HT1080 (cell line): ENCODE measurements at places on chromosomes 4 and X.

DNA sequence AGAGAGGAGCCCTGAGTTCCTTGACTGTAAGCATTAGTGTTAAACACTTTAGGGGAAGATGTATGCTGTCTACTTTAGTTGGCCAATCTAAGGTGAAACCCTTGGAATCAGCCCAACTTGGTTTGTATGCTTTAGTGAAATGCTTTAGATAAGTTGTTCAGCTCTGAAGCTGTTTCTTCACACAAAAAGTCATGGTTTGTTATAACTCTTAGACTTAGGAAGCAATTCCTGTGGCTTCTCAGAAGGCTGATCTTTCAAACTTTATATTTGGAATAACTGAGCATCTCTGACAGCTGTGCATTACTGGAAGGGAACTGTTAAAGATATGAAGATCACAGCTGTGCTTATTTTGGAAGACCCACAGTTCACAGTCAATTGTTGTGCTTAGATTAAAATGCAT, 714.1 kb downstream of the FAT4 start:
- DNase-seq = no peak

- DNase-seq = no peak
These were observed 105.6 kb downstream of the NEUROG2 start for GRCh38 chr4:112410364-112410763.

GRCh38 chr4:185700630-185701029, 111.4 kb downstream of the SORBS2 start:
- no peak for DNase-seq

DNA sequence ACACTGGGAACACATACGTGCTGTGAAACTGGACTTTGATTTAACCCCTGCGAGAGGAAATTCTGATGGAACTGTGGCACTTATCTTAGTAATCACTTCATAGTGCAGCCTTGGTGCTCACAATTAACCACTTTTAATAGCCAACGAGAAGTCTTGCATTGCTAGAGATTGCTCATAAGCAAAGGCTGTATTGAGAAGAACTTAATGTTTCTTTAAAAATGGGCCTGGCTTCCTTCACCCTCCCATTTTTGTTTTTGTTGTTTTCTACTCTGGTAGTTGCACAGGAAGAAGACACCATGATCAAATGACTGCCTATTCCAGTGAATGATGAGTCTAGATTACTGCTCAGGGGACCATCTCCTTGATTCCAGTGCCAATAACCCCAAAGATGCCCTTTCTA, 52.5 kb upstream of the NKAP start:
- no peak for DNase-seq

DNA sequence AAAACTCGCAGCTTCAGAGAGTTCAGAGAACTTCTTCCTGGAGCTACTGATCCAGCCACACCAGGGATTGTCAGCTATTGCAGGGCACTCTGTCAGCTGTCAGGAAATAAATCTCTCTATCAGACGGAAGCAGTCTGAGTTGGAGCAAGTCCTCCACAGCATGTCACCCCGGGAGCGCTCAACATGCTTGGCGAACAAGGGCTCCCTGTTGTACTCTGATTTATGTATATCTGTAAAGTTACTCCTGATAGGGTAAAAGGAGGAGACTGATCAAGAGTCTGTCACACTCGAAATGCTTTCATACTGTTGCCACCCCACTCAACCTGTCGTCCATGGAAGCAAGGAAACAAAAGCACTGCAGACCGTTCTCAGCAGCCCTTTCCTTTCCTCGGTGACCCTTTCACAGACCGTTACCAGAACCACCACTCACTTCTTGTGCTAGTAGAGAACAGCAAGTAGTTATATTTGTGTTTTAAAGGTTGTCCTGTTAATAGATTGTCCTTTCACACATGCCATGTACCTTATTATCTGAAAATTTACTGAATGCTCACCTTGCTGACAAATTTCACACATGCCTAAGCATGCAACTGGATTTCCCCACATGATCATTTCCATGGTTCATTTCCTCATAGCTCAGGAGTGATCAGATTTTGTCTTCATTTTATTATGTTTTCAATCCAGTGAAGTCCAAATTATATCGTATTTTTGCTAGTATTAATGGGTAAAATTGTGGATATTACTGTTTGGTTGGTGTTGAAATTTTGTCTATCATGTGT, 2108.9 kb upstream of the TENM3 start:
- no peak for DNase-seq

DNA sequence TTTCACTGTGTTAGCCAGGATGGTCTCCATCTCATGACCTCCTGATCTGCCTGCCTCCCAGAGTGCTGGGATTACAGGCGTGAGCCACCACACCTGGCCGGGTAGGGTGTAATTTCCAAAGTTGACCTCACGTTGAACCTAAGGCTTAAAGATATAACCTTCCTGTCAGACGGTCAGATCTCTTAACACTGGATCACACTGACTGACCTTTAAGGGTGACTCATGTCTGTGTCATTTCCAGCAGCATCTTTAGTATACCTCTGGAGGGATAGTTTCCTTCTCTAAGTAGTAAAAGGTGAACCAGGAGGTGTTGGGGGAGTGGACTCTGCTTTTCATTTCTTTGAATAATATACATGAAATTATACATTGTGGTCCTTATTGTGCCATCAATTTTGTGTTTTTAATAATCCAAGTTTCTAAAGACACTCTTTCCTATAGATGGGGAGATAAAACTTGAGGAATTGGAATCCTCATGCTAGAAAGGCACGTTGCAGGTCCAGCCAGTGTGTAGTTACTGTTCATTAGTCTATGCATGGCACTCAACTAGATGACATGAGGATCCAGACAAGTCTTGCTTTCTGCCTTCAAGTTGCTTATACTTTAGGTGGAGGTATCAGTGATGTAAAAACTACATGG, 45.7 kb downstream of the ARHGAP10 start:
- DNase-seq = peak; percentile 62

- DNase-seq = no peak
These were observed 40.2 kb upstream of the TMEM154 start for GRCh38 chr4:152719801-152720556.

- DNase-seq = no peak
These were observed 27.3 kb upstream of the CHRNA9 start for GRCh38 chr4:40307627-40308497.

DNA sequence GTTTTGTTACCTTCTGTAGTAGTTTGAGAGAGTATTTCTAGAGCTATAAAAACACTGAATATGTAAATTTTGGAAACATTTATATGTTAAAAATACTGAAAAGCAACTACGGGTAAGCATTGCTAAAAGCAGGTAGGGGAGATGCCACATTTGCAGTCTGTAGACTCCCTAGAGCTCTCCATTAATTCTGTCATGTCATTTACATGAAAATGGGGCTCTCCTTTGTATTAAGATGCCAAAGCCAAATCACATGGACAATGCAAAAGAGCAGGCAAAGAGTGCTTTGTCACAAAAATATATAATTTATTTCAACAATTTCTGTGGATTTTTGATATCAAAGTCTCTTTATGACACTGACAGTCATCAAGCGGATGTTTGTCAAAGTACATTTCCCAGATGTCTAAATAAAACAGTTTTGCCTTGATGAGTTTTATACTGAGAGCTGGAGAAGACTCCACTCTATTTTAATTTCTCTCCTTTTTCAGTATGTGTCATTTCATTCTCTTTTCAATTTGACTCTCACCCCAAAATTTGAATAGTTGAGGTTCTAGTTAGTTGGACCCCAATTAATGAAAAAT, 51.8 kb downstream of the LDB2 start:
- no peak for DNase-seq

DNA sequence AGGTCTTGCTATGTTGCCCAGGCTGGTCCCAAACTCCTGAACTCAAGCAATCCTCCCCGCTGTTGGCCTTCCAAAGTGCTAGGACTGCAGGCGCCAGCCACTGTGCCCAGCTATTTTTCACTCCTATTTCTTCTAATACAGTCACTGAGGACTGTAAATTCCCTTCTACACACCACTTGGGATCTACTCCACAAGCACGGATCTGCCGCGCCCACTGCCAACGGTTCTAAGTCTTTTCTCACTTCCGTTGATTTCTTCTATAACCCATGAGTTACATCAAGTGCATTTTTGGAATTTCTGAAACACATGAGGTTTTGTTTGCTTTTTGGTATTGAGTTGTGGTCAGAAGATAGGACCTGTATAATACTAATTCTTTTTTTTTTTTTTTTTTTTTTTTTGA, 48.6 kb downstream of the FAM53A start:
- DNase-seq = peak; percentile 28

DNA sequence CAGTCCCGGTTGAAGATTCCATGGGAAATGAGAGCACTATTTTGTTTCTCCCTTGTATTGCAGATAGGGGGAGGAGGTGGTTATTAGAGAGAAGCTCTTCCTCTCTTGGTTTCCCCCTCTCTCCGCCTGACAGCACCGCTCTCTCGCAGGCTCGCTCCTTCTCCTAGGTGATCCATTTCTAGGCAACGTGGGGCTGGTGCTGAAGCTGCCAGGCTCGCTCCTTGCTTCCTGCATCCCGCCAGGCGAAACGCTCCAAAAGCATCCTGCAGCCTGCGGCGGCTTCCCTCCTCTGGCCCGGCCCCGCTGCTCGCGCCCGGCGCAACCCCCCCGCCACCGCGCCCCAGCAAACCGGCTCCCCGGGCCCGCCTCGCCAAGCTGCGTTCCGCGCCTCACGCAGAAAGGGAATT, at the start of gene GRID2:
Gene GRID2 (plus strand): TSS at position 346 of the 407 bp plus-strand sequence.
- no peak for DNase-seq

DNA sequence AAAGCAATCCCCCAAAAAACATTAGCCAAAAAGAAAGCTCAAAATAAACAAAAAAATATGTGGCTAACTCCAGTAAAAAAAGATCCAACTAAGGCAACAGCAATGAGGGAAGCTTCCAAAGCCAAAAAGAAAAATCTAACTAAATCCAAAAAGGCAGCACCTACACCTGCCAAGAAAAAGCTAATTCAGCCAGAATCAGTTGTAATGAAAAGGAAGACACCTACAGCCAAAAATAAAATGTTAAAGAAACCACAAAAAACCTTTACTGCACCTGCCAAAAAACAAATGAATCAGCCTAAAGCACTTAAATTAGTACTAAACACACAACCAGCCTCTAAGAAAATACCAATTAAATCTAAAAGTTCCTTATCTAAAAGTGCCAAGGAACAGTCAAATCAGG, 37.2 kb upstream of the CABS1 start:
- no peak for DNase-seq

- no peak for DNase-seq
These were observed 106.1 kb upstream of the TMEM150C start for GRCh38 chr4:82667761-82668480.

GRCh38 chr4:138716559-138717335, 298.8 kb upstream of the NOCT start:
- DNase-seq = no peak

GRCh38 chrX:69203638-69204037, 38.4 kb upstream of the PJA1 start:
- no peak for DNase-seq

- DNase-seq = no peak
These were observed 105.3 kb downstream of the CPZ start for GRCh38 chr4:8697826-8698225.

DNA sequence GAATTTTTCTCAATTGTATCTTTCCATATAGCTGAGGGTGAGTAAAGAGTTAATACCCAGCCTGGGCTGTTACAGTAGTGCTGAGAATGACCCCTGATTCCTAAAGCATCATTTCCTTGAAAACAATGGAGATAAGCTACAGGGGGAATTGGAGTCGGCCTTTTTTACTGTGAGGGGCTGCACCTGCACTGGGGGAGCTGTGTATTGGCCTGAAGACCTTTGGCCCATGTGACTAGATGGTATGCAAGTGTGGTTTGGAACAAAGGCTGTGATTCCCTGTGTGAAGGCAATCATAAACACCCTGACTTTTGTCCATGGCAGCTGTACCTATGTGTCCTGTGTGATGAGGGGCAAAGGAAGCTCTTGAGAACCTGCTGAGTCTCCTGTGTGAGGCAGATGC, 124.0 kb upstream of the HPGD start:
- no peak for DNase-seq

GRCh38 chrX:102976286-102976685, 39.2 kb downstream of the RAB40AL start:
- DNase-seq = no peak

- DNase-seq = no peak
These were observed 1.1 kb downstream of the UBE2D3 start for GRCh38 chr4:102826105-102826889.

- no peak for DNase-seq
These were observed 25.8 kb upstream of the KLHL34 start for GRCh38 chrX:21683941-21684340.

DNA sequence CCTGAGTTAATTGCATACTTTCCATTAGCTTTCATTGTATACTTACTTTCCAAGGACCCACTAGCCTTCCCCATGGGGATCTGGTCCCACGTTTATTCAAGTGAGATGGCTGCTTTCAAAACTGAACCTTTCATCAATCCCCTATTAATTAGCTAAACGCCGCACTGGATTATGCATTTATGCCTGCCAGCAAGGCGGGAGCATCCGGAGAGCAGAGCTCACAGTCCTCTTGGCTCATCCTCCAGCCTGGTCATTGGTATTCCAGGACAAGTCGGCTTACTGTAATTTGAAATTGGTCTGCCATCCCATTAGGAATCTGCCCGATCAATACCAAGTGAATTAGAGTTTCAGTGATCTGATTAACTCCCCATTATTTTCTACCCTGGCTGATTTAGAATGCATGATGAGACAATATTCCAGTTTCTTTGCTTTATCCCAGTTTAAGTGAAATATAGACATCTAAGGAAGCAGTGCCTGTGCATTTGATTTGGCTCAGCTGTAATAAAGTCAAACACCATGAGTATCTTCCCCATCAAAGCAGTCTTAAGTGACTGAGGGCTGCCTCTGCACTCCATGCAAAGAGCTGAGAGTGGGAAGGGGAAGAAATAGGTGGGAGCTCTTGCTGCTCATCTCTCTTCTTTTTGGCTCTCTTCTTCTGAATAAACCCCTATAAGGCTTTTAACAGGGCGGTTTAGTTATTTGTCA, 411.4 kb downstream of the GPAT3 start:
- DNase-seq = no peak

DNA sequence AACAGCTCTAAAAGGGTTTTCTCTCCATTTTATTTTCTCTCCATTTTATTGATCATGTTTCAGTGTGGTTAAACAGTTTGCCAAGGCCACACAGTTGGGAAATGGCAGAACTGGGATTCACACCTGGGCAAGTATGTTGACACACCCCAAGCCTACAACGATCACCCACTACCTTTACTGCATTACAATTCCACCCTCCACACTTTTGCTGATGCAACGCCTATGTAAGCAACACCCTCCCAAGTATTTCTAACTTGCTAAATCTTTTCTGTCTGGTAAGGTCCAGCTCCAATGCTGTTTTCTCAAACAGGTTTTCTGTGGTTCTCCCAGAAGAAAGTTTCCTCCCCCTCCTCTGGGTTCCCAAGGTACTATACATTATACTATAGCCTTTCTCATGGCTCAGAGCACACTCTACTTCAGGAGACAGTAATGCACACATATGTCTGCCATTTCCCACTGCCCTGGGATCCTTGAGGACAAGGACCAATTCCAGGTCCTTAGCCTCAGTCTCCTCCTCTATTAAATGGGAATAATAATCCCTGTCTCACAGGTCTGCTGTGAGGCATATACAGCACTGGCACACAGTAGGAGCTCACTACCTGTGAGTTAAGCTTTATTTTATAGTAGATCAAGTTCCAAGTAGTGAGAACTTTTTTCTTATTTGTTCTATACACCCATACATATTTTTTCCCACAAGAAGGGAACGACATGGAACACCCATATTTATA, 27.9 kb downstream of the IQSEC2 start:
- no peak for DNase-seq

- no peak for DNase-seq
These were observed 184.5 kb downstream of the SH3KBP1 start for GRCh38 chrX:19702856-19703255.

GRCh38 chr4:8016527-8016926, 76.9 kb upstream of the AFAP1 start:
- no peak for DNase-seq
